NCI-H1105 treated with DMSO at 0.1 percent for 48 hours (cell line): ENCODE measurements at places on chromosomes 7 and 10.

- peak; percentile 62 for DNase-seq
Observed at GRCh38 chr10:57699944-57700343, 567.8 kb downstream of the IPMK start.

DNA sequence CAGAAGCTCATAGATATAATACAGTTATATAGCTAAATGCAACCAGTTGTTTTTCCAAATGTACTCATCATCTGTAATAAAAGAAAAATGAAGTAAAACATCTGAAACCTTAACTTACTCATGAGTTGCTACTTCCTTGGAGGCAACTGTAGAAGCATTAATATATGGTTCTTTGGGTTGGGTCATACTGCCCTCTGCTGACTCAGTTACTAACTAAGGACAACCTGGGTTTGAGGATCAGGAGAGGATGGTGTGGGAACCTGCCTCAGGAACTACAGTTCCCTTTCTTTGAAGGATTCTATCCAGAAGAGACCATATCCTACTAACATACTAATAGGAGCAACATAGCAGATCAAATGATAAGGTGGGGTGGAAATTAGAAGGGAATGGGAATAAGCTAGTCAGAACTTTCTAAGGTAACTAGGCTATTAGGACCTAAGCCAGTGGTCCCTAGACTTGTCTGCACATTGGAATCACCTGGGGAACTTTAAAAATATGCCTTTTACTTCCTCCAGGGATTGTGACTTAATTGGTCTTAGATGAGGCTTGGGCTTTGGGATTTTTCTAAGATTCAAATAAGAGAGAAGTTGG lies 20.7 kb downstream of the COX15 start:
- no peak for DNase-seq

DNA sequence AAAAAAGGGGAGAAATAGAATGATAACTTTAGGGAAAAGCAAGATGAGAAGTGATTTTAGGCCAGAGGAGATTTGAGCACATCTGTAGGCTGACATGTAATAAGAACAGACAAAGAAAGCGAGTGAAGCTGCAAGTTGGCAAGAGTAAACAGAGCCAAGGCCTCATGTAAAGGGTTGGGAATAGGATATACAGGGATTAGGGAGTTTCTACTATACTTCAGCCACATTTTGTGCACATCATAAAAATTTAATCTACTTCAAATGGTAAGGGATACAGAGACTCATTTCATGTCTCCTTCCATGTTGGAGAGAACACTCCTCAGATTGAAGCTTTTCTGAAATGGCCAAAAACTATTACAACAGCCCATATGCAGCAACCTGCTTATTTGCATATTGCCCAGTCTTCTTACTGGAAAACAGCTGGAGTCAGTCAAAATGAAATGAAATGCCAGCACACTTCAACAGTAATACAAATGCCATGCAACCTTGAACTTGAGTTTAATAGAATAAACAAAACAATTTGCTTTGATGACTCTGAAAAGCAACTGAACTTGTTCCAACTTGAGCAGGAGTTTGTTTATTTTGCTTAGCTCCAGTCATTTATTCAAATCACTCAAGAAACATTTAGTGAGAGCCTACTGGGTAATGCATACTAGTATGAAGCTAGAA lies 49.9 kb downstream of the NRCAM start:
- DNase-seq: peak; percentile 84

DNA sequence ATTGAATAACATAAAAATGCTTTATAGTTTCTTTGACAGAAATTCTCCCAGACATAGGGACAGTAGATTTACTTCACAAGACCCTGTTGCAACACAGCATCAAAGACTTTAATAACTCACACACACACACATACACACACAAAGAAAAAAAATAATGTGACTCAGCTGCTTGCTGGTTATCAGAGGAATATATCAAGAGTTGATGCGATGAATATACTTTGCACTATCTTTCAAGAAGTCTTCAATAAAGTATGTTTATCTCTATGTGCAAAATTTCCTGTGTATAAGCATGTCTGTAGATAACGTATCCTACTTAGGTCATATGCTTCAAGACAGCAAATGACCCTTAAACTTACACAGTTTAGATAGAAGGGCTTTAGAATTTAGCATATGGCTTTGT lies 243.1 kb downstream of the ARL4A start:
- no peak for DNase-seq

DNA sequence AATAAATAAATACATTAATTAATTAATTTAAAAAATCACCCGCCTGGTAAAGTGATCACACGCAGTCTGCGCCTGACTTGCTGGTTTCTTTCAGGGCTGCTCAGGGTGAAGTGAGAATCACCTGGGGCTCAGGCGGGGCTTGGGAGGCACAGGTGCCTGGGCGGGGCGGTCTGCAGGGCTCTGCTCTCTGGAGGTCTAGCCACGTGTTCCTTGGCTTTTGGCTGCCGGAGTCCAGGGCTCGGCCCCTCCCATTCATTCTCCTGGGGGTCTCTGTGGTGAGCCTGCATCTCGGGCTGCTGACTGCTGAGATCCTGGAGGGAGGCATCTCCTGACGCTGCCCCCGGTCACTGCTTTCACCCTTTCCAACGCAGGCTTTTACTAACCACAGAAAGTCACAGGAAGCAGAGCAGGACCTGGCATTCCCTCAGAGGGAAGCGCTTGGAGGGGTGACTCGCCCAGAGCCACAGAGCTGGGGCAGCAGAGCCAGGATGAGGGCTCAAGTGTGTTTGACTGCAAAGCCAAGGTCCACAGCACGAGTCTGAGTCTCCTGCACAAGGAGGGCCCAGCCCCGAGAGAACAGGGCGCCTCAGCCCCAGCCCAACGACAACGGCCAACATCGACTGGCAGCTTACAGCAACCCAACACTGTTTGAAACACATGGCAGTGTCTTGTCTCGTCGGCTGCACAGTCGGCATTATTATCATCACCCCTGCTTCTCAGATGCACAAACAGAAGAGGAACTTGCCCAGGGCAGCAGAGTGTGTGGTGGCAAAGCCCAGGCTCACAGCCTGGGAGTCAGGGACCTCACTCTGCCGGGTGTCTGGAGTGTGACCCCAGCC lies 22.4 kb upstream of the MNX1 start:
- DNase-seq: no peak
